M059J (cell line): ENCODE measurements at places on chromosomes 2 and 18. TPM values are rescaled to one million over a fixed set of nuclear protein-coding genes. Genes with fewer than 3 reads are reported as not detected.

PRKAG3 gene
- total RNA-seq = not detected in 2 replicates

DSG1 gene
- total RNA-seq = not detected in 2 replicates

PLB1 gene
- 0.91 and 1.5 TPM in 2 replicates for total RNA-seq

TEX51 gene
- not detected in 2 replicates for total RNA-seq

MAB21L4 gene
- total RNA-seq = not detected in 2 replicates

TEX44 gene
- not detected in 2 replicates for total RNA-seq
